GM13976 (cell line): ENCODE measurements at places on chromosomes 2 and 18.

DNA sequence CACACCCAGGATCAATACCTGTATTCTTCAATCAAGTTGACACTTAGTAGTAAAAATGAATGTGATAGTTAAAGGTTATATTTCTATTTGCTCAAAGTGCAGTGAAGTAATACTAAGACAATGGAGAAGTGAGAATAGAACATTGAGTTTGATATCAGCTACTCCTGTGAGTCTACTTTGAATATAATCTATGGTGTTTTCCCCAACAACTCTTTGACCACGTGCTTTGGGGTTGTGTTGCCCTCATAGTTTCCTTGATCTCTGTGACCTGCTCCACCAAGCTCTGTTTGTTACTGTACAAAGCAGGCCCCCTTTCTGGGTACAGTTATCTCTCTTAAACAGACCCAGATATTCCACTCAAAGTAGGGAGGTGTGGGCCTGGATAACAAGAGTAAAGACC, 222.9 kb downstream of the GALR1 start:
- DNase-seq = no peak

DNA sequence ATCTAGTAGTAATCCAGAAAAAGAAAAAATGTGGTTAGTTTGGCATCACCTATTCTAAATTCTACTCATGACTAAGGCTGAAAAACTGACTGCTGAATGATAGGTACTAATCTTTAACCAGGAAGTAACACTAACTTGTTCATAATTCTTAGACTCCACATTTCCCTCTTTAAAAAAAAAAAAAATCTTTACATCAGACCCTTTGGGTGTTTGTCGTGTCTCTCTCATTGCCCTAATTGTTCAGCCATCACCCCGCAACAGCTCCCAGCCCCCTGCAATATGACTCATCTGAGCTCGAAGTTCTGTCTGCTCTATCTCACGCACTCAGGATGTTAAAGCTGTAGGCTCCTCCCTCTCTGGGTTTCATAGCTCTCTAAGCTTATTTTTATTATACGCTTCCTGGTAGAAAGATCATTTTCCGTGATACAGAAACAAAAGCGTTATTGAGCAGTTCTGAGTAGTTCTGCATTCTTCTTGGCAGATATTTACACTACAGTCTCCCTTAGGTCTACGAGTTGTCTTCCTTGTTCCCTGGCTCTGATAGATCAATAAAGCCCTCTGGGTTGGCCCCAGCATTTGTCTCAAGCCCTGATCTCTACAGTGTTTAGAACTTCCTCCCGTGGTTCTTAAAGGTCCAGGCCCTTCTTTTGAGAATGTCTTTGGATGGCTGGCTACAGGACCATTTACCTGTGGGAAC, 95.6 kb downstream of the TNFRSF11A start:
- peak; percentile 59 for DNase-seq

- peak; percentile 42 for DNase-seq
These were observed 777 bp downstream of the MOCOS start for GRCh38 chr18:36187826-36188721.

DNA sequence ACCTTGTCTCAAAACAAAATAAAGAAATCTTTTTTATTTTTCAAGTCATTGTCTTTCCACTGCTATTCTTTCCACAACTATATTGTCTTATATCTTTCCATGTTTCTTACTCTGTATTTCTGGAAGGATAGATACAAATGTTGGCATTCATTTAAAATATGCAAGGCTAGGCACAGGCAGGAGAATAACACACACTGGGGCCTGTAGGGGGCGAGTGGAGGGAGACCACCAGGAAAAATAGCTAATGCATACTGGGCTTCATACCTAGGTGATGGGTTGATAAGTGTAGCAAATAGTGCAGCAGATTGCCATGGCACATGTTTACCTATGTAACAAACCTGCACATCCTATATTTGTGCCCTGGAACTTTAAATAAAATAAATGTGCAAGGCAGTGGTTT, 9.6 kb downstream of the MRPL30 start:
- DNase-seq = no peak

DNA sequence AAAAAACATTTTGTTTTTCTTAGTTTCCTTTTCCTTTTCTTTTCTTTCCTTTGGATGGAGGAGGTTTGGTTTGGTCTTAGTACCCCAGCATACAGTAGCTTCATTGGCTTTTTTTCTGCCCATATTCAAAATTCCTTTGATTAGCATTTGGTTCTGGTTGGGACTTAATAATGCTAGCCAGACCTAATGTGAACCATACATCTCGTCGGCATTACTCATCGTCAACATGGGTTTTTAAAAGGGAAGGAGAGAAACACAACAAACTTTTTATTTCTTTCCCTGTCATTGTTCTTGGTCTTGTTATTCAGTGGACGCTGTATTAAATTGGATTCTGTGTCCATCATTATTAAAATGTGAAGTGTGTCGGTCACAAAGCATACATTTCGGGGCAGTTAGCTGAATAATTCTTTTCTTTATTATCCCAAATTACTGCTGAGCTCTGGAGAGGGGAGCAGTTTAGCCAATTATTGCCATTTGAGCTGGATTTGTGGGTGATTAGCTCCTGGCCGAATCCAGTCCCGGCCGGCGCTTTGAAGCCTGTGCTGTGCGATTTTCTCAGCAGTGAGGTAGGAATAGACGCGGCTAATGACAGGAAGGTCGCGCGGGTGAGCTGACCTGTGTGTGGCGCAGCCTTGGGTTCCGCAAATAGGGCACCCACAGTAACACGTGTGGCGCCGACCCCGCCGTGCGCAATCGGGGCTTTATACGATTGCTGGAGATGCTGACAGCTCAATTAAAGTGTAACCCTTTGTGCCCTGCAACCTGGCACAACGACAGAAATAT, 303.3 kb downstream of the GBX2 start:
- DNase-seq = no peak

- no peak for DNase-seq
These were observed 146.1 kb upstream of the DLX2 start for GRCh38 chr2:172248785-172249187.

- DNase-seq = no peak
These were observed 4.9 kb downstream of the NOP58 start for GRCh38 chr2:202270487-202270886.

DNA sequence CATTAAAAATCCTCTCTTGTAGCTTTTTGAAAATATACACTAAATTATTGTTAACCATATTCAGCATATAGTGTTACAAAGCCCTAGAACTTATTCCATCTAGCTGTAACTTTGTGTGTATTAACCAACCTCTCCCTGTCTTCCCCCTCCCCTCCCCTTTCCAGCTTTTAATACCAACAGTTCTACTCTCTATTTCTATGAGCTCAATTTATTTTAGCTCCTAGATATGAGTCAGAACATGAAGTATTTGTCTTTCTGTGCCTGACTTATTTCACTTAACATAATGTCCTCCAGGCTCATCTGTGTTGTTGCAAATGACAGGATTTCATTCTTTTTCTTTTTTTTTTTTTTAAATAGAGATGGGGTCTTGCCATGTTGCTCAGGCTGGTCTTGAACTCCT, 45.1 kb downstream of the GPD2 start:
- no peak for DNase-seq

DNA sequence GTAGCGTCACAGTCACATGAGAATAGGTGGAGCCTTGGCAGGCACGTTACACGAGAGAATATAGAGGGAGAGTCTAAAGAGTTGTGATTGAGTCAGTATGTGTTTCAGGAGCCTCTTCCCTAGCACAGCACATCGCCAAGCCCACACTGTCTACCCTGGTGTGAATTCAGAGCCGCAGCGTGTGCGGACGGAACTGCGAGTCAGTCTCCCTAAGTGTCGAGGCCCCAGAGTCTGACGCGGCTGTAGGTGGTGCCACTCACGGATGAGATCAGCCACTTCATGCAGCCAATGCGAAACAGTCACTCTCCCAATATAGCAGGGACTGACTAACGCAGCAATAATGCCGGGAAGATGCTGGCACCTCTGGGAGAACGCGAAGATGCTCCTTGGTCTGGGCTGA, 587.3 kb upstream of the ID2 start:
- no peak for DNase-seq

DNA sequence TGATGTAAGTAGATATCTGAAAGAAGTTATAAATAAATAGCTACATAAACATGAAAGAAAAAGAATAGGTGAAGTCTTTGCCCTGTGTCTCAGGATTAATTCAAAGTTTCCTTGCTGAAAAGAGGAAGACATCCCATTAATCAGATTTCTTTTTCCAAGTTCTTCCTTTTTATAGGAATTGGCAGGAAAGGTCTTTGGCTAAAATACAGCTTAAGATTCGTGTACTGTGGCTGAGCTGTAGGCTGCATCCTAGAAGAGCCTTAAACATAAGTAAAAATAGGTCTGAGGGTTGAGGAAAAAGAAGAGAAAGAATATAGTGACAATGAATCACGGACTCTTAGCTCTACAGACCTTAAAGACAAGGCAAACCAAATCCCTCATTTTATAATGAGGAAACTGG, 579.9 kb downstream of the NRXN1 start:
- no peak for DNase-seq

DNA sequence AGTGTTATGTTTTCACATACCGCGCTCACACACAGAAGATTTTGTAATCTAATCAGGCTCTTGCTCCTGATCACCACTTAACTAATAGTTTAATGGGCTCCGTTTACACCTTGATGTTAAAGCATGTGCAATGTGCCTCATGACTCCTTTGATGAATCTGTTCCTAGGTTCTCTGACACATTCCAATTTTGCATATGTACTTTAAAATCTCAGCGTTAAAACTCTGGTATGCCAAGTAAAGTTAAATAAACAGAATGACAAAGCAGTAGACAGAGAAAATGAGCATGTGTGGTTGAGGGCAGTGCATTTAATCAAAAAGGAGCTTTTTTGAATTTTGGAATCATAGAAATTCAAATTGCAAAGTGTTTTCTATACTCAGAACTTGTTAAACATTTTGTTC, 96.4 kb downstream of the TCF4 start:
- DNase-seq = no peak

- no peak for DNase-seq
These were observed 124.5 kb downstream of the MIB1 start for GRCh38 chr18:21865043-21865442.

DNA sequence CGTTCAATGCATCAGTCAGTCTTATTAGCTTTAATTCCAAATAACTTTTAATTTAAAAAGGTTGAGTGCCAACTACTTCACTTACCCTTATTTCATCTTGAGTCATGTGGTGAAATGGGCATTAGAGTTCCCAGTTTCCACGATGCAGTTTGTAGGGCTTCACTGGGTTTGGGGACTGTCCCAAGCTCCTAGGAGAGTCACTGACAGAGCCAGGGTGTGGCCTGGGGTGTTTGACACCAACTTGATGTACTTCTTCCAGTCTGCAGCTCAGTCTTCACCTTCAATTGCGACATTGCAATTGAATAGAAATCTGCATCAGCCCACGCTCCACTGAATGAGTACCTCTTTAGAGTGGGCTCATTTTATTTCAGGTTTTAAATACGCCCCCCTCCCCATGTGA, 165.3 kb downstream of the ARL4C start:
- no peak for DNase-seq

- no peak for DNase-seq
These were observed 158.6 kb downstream of the PIK3C3 start for GRCh38 chr18:42113529-42114191.

DNA sequence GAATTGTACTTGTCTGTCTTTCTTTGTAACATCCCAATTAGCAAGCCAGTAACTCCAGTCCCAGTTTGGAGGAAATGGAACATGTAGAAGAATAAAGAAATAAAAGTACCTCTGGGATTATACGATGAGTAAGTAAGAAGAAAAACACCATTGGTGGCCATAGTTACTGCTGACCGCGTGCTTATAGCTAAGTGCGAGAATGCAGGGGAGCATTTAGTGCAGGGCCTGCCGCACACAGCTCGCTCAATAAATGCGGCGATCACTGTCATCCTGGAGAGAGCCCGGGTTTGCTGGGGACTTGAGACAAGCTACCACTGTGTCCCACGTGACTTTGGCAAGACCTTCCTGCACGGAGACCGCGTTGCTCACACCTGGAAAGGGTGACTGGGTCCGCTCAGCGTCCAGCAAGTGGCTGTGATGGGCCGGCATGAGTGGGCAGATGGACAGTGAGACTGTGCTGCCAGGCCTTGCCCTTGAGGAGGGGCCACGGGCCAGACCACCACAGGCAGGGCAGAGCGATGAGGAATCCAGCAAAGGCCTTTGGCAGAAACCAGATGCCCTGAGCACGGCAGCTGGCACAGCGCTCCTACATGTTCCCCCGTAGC, 54.8 kb downstream of the ADI1 start:
- no peak for DNase-seq

DNA sequence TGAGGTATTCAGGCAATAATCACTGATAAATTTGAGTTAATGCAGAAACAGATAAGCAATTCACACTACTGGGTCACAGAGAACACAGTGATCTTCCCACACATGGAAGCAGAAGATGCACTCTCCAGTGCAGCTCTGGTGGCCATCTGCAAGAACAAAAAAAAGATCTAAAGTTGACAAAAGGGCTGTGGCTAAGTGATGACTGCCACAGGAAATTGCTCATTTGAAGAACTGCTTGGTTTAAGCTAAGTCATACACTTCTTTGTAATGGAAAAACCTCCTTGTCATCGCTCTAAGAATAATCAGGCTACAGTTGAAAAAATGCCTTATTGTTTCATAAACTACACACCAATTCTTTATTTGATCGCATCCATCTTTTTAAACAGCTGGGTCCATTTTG, 115.1 kb downstream of the DTNB start:
- DNase-seq = peak; percentile 82

- no peak for DNase-seq
These were observed 19.3 kb downstream of the ST6GAL2 start for GRCh38 chr2:106866641-106867040.

DNA sequence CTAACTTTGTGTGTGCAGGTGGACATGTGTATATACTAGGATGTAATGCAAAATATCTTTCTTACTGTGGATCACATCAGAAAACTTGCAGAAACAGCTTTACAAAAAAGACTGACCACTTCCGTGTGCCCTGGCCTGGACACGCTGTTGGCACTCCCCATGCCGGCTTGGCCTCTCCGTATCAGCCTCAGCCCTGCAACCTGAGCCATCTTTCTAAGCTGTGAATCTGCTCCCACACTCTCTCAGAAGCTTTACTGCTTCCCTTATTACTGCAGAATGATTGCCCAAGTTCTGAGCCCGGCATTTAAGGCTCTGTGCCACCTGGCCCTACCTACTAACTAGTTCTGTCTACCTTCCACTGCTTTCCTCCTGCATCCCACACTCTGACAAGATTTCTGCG, 37.8 kb downstream of the MYO7B start:
- no peak for DNase-seq

- DNase-seq = no peak
These were observed 262.8 kb downstream of the PTH2R start for GRCh38 chr2:208669394-208669793.

- DNase-seq = no peak
These were observed 16.8 kb upstream of the MAT2A start for GRCh38 chr2:85522090-85522647.

DNA sequence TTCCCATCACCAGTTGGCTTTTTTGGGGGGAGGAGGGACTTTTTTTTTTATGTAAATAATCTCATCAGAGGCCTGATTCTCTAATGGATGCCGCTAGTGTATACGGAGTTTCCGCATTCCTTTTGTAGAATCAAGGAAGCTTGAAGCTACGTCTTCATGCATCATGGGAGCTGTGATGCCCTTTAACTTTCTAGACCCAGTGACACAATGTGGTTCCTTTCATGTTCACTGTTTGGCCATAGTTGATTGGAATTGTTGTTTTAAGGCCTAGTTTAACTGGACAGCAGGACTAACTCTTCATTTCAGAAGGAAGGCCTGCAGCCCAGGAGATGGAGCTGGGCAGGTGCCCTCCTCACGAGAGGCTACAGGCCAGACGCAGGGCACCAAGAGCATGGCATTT, 287.9 kb downstream of the AGAP1 start:
- no peak for DNase-seq

- no peak for DNase-seq
These were observed 51.6 kb upstream of the ASXL2 start for GRCh38 chr2:25929789-25930473.
